ENCODE measurements at places on chromosomes 6 and 20.
A peak's percentile ranks its signal among the peaks of the same experiment; 100 is the strongest.

DNA sequence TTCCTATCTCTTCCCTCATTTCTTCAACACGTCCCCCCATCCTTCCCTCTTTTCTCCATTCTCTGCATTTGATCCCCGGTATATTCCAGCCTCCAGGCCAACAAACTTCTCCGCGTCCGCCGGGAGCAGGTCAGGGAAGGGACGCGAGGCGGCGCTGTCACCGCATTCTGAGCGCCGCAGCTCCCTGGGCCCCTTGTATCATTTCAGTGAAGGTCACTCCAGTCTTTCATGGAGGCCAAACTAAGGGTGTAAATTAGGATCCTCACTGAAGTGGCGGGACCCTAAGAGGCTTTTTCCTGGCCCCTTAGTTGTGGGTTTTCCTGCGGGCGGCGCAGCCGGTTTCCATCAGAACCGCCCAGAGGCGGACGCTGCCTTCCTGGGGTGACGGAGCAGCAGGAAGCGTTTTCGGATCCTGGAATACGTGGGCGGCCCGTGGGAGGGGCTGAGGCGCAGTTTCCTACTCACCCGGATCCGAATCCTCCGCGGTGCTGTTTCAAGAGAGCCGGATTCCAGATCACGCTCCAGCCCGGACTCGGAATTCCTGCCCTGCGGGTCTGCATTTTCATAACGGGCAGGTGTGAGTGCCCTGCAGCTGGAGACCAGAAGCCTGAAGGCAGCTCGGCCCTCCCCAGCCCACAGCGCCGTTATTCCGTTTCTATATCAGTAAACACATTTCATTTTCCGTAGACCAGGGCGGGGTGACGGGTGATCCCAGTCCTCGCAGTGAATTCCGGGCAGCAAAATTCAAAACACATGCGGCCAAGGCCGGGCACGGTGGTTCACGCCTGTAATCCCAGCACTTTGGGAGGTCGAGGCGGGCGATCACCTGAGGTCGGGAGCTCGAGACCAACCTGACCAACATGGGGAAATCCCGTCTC lies 3.6 kb upstream of the MICA start:
- DNase-seq = peak; percentile 81

DNA sequence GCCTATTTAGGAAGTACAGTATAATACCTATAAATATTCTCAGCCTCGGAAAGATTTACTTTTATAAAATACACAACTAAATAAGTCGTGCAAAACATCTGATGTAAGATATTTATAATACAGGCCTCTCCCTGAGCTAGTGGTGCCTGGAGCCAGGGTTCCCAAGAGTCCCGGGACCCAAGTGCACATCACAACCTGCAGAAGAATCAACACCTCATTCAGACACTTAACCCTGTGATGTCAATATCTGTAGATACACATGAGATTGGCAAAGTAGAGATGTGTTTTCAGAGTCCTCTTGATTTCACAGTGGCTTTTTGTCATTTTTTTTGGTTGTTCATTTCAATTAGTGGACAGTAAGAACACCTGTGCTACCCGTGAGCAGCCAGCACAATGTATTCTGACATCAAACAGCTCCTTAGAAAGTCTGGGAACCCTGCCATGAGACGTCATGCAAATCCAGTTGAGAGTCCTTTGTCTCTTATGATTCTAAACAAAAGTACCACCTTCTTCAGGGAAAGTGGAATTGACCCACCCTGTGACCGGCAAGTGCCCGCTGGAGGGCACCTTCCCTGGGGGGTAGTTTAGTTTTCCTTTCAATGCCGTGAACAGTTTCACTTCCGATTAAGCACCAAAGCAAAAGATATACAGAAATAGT lies 101.6 kb downstream of the DACT2 start:
- no peak for DNase-seq

GRCh38 chr20:40506537-40506939 lies 182.5 kb downstream of the MAFB start:
- DNase-seq = peak; percentile 29

DNA sequence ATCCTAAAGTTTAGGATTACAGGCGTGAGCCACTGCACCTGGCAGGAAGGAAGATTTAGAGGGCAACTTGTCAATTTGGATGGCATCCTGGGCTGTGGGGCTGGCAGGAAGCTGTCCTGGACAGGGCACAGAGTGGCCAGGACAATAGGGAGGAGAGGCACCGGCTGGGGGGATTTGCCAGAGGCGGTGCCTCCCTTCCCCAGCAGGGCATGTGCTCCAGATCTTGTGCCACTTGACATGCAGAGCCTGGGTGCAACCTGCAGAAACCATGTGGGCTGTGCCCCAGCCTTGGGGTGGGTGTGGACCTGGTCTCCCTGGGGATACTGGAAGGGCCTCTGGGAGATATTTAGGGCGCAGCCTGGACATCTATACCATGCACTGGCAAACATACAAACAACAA lies 58.6 kb upstream of the EEF1A1 start:
- DNase-seq = peak; percentile 29

GRCh38 chr6:13980534-13980933 lies 55.8 kb downstream of the RNF182 start:
- DNase-seq = peak; percentile 19

Data from hematopoietic multipotent progenitor cell treated with erythropoietin and hydrocortisone succinate and interleukin-3 and kit ligand, for 8 days (in vitro differentiated cells).